ENCODE measurements at places on chromosomes 6 and 20.

DNA sequence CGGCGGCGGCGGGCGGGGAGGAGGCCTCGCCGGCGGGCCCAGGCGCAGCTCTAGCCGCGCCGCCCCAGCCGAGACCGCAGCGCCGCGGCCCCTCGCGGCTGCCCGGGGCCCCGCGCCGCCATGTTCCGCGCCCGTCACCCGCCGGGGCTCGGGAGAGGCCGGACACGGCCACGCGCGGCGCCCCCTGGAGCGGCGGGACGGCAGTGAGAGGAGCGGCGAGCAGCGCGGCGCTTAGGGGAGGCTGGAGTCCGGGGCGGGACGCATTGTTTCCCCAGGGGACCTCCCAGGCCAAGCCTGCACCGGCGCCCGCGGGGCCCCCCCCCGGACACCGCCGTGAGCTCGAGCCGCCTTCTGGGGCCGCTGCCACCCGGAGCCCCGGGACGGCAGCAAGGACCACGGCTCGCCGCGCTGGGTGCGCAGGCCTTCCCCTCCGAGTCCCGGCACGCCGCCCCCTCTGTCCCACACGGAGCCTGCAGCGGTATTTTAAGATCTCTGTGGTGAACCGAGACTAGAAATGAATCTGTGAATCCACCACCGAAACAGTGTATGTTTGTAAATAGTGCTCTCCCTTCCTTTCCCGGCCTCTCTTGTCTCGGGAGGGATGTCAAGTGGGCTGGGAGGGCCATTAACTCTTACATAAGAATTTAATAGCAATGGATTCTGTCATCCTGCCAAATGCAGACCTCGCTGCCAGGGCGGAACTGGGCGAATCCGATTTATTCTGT is 424 bp upstream of the KIF13A start:
- H3K4me1 ChIP-seq, result peaks cover 9% of the 10 kb centered on the region
- DNase-seq, result peak; percentile 11
- H3K27me3 ChIP-seq, result peaks cover 25% of the 10 kb centered on the region
- H3K27ac ChIP-seq, result peak overlapping the region; percentile 61
- no peaks in the 10 kb centered on the region for H3K36me3 ChIP-seq
- peak overlapping the region; percentile 54 for H3K4me3 ChIP-seq

DNA sequence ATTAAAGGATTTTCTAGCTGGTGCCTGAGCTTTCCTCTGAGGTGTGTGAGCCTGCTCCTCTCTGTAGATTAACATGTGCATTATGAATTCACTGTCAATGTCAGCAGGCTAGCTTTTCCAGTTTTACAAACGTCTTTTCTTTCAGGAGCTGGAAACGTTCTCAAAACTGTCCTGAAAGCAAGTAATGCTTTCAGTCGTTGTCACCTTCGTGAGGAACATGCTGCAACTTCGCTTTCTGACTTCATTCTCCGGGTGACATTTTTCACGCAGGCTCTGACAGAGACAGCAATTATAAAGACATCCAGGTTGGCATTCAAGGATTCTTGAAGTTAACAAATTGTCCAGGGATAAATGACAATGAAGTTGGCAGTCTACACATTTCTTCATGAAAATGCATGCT is 671.5 kb downstream of the DHX35 start:
- H3K4me3 ChIP-seq, result no peak overlapping the region
- no peaks in the 10 kb centered on the region for H3K27me3 ChIP-seq
- no peaks in the 10 kb centered on the region for H3K4me1 ChIP-seq
- H3K27ac ChIP-seq, result no peak overlapping the region
- DNase-seq, result no peak

GRCh38 chr6:5896476-5897200 is 110.1 kb downstream of the NRN1 start:
- no peak overlapping the region for H3K27ac ChIP-seq
- no peak for DNase-seq
- peaks cover 6% of the 10 kb centered on the region for H3K4me1 ChIP-seq
- no peak overlapping the region for H3K4me3 ChIP-seq

GRCh38 chr20:32808438-32808837 is 11.3 kb upstream of the MAPRE1 start:
- H3K36me3 ChIP-seq, result no peaks in the 10 kb centered on the region
- no peaks in the 10 kb centered on the region for H3K4me1 ChIP-seq
- DNase-seq, result no peak
- no peak overlapping the region for H3K27ac ChIP-seq

- DNase-seq, result no peak
- no peaks in the 10 kb centered on the region for H3K36me3 ChIP-seq
- H3K4me1 ChIP-seq, result no peaks in the 10 kb centered on the region
- no peaks in the 10 kb centered on the region for H3K27me3 ChIP-seq
Observed at GRCh38 chr20:54026295-54027064, 43.9 kb downstream of the BCAS1 start.

- H3K4me1 ChIP-seq, result peaks cover 28% of the 10 kb centered on the region
- DNase-seq, result peak; percentile 65
- H3K27me3 ChIP-seq, result no peaks in the 10 kb centered on the region
- H3K36me3 ChIP-seq, result no peaks in the 10 kb centered on the region
Observed at GRCh38 chr6:3159805-3160781, 2.7 kb upstream of the TUBB2A start.

GRCh38 chr6:119310486-119311036 is 39.0 kb downstream of the MAN1A1 start:
- no peaks in the 10 kb centered on the region for H3K36me3 ChIP-seq
- peak overlapping the region; percentile 40 for H3K27ac ChIP-seq
- H3K4me3 ChIP-seq, result no peak overlapping the region
- no peak for DNase-seq
- H3K4me1 ChIP-seq, result peaks cover 41% of the 10 kb centered on the region
- H3K27me3 ChIP-seq, result no peaks in the 10 kb centered on the region

GRCh38 chr6:93799226-93799625 is 379.9 kb upstream of the EPHA7 start:
- no peak for DNase-seq
- no peak overlapping the region for H3K4me3 ChIP-seq
- H3K27ac ChIP-seq, result no peak overlapping the region
- H3K27me3 ChIP-seq, result no peaks in the 10 kb centered on the region

- no peaks in the 10 kb centered on the region for H3K4me1 ChIP-seq
- H3K36me3 ChIP-seq, result no peaks in the 10 kb centered on the region
- no peak overlapping the region for H3K27ac ChIP-seq
- H3K27me3 ChIP-seq, result no peaks in the 10 kb centered on the region
- no peak overlapping the region for H3K4me3 ChIP-seq
Observed at GRCh38 chr20:58043236-58044140, 185.0 kb downstream of the ANKRD60 start.

DNA sequence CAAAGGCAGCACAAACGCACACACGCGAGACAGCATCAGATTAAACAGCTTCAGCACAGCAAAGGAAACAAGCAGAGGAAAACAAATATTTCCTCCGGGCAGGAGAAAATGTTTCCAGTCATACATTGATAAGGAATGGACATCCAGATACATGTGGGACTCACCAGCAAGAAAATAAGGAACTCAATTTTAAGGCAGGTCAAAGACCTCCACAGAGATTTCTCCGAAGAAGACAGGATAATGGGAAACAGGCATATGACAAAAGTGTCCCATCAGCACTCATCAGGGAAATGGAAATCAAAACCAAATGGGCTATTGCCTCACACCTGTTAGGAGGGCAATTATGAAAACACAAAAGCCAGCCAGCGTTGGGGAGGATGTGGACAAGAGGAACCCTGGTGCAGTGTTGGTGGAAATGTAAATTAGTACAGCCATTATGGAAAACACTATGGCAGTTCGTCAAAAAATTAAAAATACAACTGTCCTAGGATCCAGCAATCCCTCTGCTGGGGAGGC is 9.7 kb upstream of the SLCO4A1 start:
- DNase-seq, result no peak
- no peaks in the 10 kb centered on the region for H3K36me3 ChIP-seq
- H3K27ac ChIP-seq, result no peak overlapping the region
- no peaks in the 10 kb centered on the region for H3K27me3 ChIP-seq

- no peaks in the 10 kb centered on the region for H3K4me1 ChIP-seq
- H3K27me3 ChIP-seq, result no peaks in the 10 kb centered on the region
- no peak for DNase-seq
- no peak overlapping the region for H3K4me3 ChIP-seq
Observed at GRCh38 chr6:101668496-101669030, 275.1 kb downstream of the GRIK2 start.

DNA sequence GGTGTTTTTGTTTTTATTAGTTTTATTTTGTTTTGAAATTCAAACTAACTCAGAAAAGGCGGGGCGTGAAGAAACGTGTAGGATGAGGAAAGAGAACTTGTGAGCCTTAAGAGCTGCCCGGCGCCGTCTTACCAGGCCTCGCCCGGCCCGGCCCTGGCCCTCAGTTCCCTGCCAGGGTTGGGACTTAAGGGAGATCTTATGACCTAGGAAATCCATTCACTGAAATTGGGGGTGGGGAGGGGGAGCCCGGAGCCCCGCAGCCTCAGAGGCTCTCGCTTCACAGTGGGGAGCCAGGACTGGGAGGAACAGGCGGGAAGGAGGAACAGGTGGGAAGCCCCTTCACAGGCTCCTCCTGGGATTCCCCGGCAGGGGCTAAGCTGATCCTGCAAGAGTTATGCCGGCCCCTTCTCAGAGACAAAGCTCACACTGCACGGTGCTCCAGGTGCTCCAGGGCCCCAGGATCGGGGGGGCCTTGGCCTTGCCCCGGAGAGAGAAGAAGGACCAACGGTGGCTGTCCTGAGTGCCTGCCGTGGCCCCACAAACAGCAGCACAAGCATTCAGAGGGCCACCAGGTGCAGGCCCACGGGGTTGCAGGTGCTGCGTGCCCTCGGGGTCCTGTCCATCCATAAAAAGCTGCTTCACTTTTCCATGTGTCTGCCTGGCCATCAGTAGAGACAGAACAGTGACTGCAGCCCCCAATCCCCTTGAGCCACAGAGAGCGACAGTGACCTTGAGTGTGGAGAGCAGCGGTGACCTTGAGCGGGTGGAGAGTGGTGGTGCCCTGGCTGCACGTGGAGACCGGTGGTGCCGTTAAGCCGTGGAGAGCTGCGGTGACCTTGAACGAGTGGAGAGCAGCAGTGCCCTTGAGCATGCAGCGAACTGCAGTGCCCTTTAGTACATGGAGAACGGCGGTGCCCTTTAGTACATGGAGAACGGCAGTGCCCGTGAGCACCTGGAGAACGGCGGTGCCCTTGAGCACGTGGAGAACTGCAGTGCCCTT is 152.7 kb downstream of the DLL1 start:
- H3K27ac ChIP-seq, result no peak overlapping the region
- no peaks in the 10 kb centered on the region for H3K4me1 ChIP-seq
- peak; percentile 18 for DNase-seq
- H3K36me3 ChIP-seq, result no peaks in the 10 kb centered on the region
- no peak overlapping the region for H3K4me3 ChIP-seq
- no peaks in the 10 kb centered on the region for H3K27me3 ChIP-seq

GRCh38 chr6:137434640-137435039 is 59.6 kb downstream of the OLIG3 start:
- H3K27ac ChIP-seq, result no peak overlapping the region
- no peak for DNase-seq
- H3K4me1 ChIP-seq, result no peaks in the 10 kb centered on the region
- no peaks in the 10 kb centered on the region for H3K27me3 ChIP-seq

DNA sequence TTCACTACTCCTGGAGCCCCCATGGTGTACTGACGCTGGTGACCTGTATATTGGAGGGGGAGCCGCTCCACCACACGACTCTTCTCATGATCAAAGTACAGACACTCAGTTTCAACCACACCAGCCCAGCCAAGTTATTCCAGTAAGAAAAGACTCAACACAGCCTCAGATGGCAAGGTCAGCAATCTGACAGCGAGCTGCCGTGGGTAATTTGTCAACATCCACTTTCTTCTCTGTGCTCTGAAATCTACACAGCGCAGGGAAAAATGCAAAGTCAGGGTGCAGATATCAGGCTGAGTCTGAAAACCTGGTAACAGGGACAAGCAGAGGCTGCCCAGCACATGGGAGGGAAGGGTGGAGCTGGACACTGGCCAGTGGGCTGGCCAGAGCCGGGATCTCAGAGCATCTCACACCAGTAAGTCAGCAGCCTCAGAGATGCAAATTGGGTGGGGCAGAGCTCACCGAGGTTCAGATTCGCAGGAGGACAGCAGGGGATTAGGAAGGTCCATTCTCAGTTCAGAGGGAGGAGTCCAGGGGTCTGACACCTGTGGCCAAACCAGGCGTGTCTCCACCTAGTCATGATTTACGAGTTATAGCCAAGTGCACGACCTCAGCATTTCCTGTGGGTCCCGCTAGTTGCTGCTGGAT is 44.5 kb upstream of the RPS6KA2 start:
- no peak overlapping the region for H3K27ac ChIP-seq
- DNase-seq, result no peak
- H3K27me3 ChIP-seq, result peaks cover 9% of the 10 kb centered on the region
- no peaks in the 10 kb centered on the region for H3K4me1 ChIP-seq

Measured in CD8-positive, alpha-beta memory T cell (primary cell).